Nephron progenitor cell (in vitro differentiated cells): ENCODE measurements at places on chromosomes 2 and 18.

- H3K4me1 ChIP-seq = peaks cover 2% of the 10 kb centered on the region
- H3K27ac ChIP-seq = no peak overlapping the region
Measured at GRCh38 chr2:170391018-170391417, 213.1 kb downstream of the MYO3B start.

DNA sequence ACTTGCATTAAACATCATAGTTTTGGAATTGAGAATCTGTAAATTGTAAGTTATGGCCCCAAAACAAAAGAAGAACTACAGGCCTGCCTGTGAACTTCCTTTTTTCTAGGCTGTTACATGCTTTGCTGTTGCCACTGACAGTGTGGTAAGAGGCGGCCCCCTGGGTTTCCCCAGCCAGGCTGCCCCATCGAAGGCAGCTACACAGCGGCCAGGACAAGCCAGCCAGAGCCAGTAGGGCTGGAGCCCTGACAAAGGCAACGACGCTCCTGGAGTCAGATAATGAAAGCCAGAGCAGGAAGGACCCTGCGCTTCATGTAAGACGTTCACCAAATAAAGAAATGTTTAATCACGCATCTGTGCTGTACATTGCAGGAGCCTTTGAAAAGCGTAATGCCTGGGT lies 55.0 kb downstream of the ANKRD44 start:
- H3K4me3 ChIP-seq = peak overlapping the region; percentile 8
- peak; percentile 40 for DNase-seq
- peak overlapping the region; percentile 89 for H3K27ac ChIP-seq
- H3K27me3 ChIP-seq = no peaks in the 10 kb centered on the region
- H3K36me3 ChIP-seq = no peaks in the 10 kb centered on the region

DNA sequence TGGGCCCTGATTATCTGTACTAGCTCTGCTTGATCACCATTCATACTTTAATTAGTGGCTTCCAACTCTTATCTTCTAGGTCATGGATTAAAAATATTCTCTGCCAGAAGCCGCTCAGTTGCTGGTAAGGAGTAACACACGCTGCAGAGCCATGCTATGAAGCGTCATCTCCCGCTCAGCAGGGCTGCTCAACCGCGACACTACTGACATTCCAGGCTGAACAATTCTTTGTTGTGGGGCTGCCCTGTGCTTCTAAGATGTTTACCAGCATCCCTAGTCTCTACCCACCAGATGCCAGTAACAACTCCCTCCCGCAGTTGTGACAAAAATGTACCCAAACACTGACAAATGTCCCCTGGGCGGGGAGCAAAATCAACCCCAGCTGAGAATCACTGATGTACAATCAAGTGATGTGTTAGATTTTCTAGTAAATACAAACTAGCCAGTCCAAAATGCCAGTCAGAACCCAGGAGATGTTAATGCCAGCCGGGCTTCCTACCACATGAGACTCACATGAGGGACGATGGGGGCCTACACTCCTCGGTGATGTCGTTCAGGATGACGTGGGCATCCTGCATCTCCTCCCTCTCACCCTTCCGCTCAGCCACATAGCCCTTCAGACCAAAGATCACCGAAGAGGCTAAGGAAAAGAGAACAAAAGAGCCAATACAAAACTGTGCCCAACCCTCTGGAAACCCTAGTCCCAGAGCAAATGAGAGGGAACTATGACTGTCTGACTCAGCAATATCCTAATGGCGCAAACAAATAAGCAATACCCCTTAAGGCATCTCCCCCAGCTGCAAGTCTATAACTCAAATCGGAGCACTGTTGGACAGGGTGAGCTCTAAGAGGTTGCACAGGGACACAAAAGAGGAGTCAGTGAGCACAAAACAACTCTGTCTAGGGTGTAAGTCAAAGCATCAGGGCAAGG lies 15.6 kb downstream of the ILKAP start:
- peaks cover 91% of the 10 kb centered on the region for H3K36me3 ChIP-seq
- peak overlapping the region; percentile 90 for H3K27ac ChIP-seq
- no peak for DNase-seq
- H3K4me3 ChIP-seq = peak overlapping the region; percentile 19
- peaks cover 61% of the 10 kb centered on the region for H3K4me1 ChIP-seq
- no peaks in the 10 kb centered on the region for H3K27me3 ChIP-seq

DNA sequence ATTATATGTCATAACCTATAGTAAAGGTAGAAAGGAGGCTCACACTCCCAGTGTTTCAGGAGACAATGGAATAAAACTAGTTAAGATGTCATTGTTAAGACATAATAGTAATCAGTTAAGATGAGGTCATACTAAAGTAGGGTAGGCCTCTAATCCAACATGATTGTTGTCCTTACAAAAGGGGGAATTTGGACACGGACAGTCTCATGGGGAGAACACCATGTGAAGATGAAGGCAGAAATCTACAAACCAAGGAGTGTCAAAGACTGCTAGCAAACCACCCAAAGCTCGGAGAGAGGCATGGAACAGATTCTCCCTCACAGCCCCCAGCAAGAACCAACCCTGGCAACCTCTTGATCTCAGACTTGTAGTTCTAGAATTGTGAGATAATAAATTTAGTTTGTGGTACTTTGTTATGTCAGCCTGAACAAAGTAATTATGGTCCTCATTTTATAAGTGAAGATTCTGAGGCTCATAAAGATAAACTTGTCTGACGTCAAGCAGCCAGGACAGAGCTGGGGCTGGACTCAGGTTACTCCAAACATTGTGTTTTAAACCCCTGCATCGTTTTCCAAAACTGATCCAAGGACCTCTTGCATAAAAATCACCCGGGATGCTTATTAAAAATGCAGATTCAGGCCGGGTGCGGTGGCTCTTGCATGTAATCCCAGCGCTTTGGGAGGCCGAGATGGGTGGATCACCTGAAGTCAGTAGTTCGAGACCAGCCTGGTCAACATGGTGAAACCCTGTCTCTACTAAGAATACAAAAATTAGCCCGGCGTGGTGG lies 47.8 kb downstream of the CCDC195 start:
- no peaks in the 10 kb centered on the region for H3K4me1 ChIP-seq
- no peaks in the 10 kb centered on the region for H3K36me3 ChIP-seq
- H3K27me3 ChIP-seq = no peaks in the 10 kb centered on the region
- no peak for DNase-seq

DNA sequence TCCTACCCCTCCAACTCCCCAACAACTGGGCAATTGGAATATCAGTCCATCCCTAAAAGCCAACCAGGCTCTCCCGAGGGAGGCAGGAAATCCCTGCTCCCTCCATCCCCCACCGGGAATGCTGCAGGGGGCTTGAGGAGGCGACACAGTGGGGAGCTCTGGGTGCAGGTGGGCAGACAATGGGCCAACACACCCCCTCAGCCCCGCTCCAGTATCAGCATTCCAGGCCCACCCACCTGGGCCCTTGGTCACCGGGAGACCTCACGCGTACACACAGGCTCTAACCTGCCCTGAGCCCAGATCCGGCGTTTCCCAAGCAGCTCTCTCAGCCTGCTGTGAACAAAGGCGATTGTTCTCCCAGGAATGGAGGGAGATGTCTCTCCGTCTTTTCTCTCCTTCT lies 37.6 kb upstream of the FZD7 start:
- H3K36me3 ChIP-seq = no peaks in the 10 kb centered on the region
- peaks cover 75% of the 10 kb centered on the region for H3K4me1 ChIP-seq
- H3K4me3 ChIP-seq = no peak overlapping the region
- peaks cover 4% of the 10 kb centered on the region for H3K27me3 ChIP-seq
- no peak for DNase-seq

DNA sequence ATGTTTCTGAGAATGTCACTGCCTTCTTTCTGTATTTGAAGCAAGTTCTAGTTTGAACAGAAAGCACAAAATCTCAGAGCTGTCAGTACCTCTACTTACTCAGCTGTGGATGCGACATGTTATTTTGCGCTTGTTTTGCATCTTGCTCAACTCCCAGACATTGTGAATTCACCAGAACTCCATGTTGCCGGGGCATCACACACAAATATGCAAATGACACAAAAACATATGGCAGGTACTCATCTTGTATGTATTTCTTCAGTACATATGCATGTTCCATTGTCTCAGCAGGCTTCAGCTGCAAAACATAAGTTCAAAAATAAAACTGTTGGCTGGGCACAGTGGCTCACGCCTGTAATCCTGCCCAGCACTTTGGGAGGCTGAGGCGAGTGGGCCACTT lies 30.8 kb downstream of the ADCY3 start:
- H3K4me3 ChIP-seq = no peak overlapping the region
- DNase-seq = no peak
- H3K4me1 ChIP-seq = peaks cover 41% of the 10 kb centered on the region

GRCh38 chr2:88247531-88247930 lies 77.4 kb downstream of the THNSL2 start:
- peaks cover 14% of the 10 kb centered on the region for H3K36me3 ChIP-seq
- peaks cover 23% of the 10 kb centered on the region for H3K4me1 ChIP-seq
- H3K27me3 ChIP-seq = no peaks in the 10 kb centered on the region
- DNase-seq = no peak

DNA sequence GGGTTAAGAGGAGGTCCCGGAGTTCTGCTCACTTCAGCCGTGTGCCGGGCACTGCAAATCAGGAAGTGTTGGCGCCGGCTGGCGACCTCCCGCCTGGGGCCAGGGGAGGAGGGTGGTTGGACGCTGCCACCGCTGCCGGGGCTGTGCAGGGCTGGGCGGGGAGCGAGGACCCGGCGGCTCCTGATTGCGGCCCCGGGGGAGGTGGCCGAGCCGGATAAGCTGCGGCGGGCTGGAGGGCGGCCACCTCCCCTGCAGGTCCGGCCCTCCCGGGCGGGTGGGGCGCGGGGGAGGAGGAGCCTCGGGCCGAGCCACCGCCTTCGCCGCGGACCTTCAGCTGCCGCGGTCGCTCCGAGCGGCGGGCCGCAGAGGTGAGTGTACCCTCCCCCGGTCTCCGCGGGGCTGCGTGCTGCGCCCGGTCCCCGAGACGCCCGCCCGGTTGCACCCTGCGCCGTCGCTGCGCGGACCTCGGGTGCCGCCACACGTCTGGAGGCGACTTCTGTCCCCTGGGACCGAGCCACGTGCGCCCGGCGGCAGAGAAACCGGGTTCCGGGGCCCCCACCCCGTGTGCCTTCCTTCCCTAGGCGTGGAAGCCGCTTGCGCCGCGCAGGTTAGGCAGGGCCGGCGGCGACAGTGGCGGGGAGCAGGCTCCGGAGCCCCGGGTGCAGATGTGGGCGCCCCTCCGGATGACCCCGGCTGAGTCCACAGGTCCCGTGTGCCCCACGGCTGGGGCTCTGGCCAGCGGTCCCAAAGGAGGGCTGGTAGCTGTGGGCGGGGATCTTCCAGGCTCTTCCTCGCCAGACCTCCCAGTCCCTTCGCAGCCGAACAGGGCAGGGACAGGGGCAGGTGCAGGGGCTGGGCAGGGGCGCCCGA lies at the start of gene STEAP3:
STEAP3 (plus strand) TSS at position 314 of the 870 bp plus-strand sequence. CDS start 7,179 bp downstream, outside the sequence.
- peaks cover 16% of the 10 kb centered on the region for H3K4me1 ChIP-seq
- no peaks in the 10 kb centered on the region for H3K36me3 ChIP-seq
- DNase-seq = peak; percentile 89
- H3K27ac ChIP-seq = no peak within 1 kb of the TSS

GRCh38 chr2:201232467-201232815 lies 27.9 kb upstream of the CASP8 start:
- no peak overlapping the region for H3K27ac ChIP-seq
- H3K4me3 ChIP-seq = no peak overlapping the region
- H3K4me1 ChIP-seq = no peaks in the 10 kb centered on the region
- H3K27me3 ChIP-seq = peaks cover 26% of the 10 kb centered on the region

DNA sequence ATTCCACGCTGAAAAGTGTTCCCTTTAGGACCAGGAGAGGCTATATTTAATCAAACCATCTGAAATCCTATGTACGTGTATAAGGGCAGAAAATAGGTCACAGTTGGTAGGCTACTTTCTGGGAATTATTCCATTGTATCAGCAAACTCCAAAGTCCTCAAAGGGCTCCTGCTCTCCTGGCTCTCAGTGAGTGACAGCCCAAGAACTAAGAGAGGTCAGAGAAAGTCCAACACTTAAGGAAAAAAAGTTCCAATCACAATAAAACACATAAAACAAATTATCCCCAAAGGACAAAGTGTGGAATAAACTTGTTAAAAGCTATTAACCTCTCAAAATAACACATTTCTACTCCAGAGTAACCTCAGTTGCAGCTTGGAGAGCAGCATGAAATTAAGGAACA lies 183.3 kb downstream of the SLC8A1 start:
- no peak overlapping the region for H3K4me3 ChIP-seq
- no peak overlapping the region for H3K27ac ChIP-seq
- peaks cover 40% of the 10 kb centered on the region for H3K4me1 ChIP-seq
- no peak for DNase-seq
- H3K27me3 ChIP-seq = no peaks in the 10 kb centered on the region

GRCh38 chr2:98350411-98350810 lies 4.2 kb downstream of the CNGA3 start:
- H3K27ac ChIP-seq = no peak overlapping the region
- H3K4me1 ChIP-seq = peaks cover 5% of the 10 kb centered on the region
- DNase-seq = no peak
- no peaks in the 10 kb centered on the region for H3K36me3 ChIP-seq
- peaks cover 74% of the 10 kb centered on the region for H3K27me3 ChIP-seq

- H3K36me3 ChIP-seq = no peaks in the 10 kb centered on the region
- no peak for DNase-seq
- no peak overlapping the region for H3K27ac ChIP-seq
- H3K4me1 ChIP-seq = no peaks in the 10 kb centered on the region
- no peak overlapping the region for H3K4me3 ChIP-seq
- H3K27me3 ChIP-seq = peaks cover 4% of the 10 kb centered on the region
Measured at GRCh38 chr18:28846958-28847357, 670.0 kb upstream of the CDH2 start.

DNA sequence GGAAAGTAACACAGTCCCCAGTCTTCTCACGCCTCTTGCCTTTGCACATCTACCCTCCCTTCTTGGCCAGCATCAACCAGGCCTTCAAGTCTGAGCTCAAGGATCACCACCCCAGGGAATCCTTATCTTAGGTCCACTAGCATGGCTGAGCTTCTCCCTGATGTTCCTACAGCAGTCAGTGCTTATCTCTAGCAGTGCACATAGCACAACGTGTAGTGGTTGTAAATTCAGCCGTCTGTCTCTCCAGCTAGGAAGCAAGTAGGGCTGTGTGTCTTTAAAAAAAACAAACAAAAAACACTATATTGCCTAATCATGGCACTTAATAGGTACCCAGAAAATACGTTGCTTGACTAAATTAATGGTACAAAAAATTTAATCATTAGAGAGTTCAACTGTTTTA lies 29.2 kb downstream of the KCNG3 start:
- H3K36me3 ChIP-seq = no peaks in the 10 kb centered on the region
- H3K27ac ChIP-seq = peak overlapping the region; percentile 5
- H3K4me1 ChIP-seq = peaks cover 19% of the 10 kb centered on the region
- DNase-seq = no peak
- peaks cover 6% of the 10 kb centered on the region for H3K27me3 ChIP-seq

DNA sequence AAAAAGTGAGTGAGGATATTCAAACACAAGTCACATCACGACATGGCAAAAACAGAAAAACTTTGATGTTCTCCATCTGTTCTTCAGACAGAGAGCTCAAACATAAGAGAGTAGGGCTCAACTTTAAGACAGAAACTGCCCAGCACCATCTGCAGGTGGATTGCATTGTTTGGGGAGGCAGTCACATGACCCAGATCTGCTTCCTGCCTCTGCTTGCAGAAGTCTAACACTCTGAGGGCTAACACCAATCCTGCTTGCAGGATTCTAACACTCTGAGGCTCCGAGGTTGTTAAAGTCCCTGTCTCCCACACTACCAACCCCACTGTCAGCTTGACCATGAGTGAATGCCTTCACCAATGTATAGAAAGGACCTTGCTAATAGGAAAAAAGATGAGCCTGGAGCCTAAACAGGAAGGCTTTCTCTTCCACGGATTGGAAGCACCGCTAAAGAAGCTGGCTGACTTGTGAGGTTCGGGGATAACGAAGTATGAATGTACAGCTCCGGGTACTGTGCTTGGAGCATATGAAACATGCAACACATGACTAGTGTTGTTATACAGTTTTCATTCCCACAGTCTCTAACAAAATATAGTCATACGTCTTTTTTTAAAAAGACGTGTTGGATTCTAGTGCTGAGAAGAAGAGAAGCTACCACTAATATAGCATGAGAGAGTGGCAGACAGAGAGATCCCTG lies 176.6 kb upstream of the CREB1 start:
- no peaks in the 10 kb centered on the region for H3K36me3 ChIP-seq
- H3K4me3 ChIP-seq = no peak overlapping the region
- no peak for DNase-seq
- H3K27ac ChIP-seq = no peak overlapping the region
- H3K27me3 ChIP-seq = no peaks in the 10 kb centered on the region
- H3K4me1 ChIP-seq = peaks cover 15% of the 10 kb centered on the region
